ENCODE measurements at places on chromosomes 11 and 22.

DNA sequence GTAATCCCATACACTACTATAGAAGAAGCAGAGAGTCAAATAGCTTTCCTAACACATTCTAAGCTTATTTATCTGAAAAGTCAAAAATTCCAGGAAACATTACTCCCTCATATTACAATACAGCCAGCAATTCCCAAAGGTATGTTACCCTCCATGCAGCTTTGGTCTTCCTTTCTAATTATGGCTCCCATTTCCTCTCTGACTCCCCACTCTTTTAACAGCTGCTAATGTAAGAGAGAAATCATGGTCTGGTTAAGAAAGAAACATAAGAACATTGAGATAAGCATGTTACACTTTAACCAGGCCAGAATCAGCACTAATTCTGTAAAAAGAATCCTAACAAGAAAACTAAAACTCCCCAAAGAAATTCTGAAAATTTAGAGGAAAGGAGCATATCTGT is 6.8 kb downstream of the PPP2R1B start:
- DNase-seq = no peak

GRCh38 chr11:57100638-57101331 is 81.0 kb upstream of the LRRC55 start:
- DNase-seq = no peak

DNA sequence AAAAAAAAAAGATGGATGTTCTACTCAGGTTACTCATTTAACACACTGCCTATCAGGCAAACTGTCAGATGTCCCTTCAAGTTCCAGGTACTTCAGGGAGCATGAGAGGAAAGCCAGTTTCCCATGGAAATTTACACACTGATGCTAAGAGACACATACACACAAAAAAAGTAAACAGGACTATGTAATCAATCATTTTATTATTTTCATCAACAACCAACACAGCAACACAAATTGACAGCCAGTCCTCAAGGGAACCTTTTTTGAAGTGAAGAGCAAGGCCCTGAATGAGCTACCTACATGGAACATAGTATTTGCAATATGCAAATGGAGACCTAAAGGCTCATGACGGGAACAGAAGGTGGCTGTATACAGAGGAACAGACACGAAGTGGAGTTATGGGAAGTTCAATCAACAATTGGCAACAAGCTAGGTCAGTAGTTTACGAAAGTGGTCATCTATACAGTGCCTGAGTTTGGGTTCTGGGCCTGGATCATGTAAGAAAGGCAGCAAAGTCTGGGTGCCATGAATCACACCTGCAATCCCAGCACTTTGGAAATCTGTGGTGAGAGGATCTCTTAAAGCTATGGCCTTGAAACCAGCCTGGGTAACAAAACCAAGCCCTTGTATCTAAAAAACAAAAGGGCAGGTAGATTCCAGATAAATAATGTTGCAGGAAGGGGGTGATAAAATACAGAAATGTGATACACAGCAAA is 12.6 kb upstream of the WDR74 start:
- no peak for DNase-seq

- no peak for DNase-seq
Measured at GRCh38 chr11:102527041-102527440, 3.5 kb downstream of the MMP7 start.

GRCh38 chr22:20396639-20397038 is 2.7 kb downstream of the ZNF74 start:
- DNase-seq = no peak

GRCh38 chr11:32931606-32932005 is 39.0 kb downstream of the QSER1 start:
- no peak for DNase-seq

DNA sequence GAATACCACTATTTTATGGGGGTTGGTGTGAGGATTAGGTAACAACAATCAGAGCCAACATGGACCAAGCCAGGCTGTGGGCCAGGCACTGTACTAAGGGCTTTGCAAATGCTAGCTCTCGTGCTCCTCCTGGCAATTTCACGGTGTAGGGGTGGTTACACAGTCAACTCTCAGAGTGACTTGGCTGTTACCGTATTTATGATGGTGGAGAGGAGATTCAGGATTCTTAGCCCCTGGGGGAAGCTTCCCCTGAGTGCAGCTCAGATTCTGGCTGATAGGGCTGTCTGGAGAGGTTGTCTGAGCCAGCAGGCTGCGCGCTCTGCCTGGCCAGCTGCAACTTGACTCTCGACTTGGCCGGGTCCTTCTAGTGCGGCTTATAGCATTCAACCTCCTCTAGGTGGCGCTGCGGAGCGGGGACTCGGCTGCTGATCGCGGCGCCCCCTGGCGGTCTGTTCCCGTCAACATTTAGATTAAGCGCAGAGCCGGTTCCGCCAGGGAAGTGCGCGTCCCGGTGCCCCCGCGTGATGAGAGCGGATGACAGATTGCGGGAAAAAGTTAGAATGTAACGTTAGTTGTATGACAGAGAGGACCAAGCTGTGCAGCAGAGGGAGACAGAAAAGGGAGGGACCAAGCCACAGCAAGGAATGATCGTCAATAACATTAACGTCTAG is 4.5 kb upstream of the NCF4 start:
- peak; percentile 61 for DNase-seq

DNA sequence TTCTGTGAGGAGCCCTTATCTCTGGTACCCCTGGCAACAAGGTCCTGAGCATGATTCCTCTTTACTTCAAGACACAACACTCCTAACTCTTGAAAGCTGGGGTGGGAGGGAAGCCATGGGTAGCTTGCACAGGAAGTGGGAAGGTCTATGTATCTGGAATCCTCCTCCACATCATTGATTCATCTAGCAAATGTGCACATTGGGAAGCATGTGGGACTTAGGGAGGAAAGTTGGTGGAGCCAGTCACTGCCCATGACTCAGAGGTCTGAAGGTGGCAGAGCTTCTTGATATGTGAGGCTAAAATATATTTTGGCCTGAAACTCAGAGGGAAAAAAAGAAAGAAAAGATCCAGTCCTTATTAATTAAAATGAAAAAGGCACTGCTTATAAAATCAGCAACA is 1000.9 kb downstream of the DLG2 start:
- DNase-seq = peak; percentile 23

GRCh38 chr22:39098576-39098975 is 1.5 kb downstream of the APOBEC3H start:
- no peak for DNase-seq

- peak; percentile 42 for DNase-seq
Measured at GRCh38 chr22:40531951-40532900, 104.3 kb downstream of the MRTFA start.

DNA sequence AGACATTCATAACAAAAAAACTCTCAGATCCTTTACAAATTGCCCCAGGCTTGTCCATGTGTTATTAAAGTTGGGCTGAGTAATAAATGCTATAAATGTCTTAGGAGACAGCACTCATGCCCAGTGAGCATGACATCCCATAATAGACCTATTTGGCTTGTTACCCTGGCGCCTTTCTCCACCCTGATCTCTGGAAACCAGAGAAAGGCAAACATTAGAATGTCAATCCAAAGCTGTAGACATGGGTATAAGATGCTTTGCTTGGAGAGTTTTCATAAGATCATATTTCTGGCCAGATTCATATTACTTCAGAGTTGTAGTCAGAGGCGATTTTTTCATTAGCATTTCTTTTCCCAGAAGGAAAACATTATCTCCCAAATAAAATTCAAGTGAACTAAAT is 161.3 kb upstream of the UBASH3B start:
- no peak for DNase-seq

GRCh38 chr11:44607319-44607962 is 42.0 kb downstream of the CD82 start:
- peak; percentile 40 for DNase-seq

DNA sequence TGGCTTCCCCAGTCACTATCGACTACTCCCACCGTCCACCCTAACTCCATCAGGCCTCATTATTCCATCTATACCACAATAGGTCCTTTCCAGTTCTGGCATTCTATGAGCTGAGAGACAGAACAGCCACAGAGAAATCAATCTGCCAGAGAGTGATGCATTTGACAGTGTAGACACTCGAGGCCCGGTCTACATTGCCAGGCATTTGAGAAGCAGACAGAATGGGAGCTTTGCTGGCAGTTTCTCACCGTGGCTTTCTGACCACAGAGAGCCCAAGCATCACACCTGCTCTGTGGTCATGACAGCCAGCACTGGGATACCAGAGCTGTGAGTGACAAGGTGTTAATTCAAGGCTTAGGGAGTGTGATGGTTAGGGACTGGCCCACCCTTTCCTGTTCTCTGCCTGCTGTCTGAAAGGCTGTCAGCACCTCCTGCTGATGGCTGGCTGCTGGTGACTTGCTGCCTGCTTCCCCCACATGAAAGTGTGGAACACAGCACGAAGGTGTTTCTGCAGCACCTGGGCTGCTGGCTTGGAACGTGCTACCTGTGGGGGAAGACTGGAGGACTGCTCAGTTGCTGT is 137.8 kb downstream of the KIRREL3 start:
- no peak for DNase-seq

- DNase-seq = no peak
Measured at GRCh38 chr11:131976021-131976420, 605.6 kb downstream of the NTM start.

All from bronchial epithelial cell (primary cell).